Activated T-helper 9 cell treated with anti-CD3 and anti-CD28 coated beads, Interleukin-2, amount 50 U/mL, for 16 hours (primary cell): ENCODE measurements at places on chromosomes 16 and 17.

DNA sequence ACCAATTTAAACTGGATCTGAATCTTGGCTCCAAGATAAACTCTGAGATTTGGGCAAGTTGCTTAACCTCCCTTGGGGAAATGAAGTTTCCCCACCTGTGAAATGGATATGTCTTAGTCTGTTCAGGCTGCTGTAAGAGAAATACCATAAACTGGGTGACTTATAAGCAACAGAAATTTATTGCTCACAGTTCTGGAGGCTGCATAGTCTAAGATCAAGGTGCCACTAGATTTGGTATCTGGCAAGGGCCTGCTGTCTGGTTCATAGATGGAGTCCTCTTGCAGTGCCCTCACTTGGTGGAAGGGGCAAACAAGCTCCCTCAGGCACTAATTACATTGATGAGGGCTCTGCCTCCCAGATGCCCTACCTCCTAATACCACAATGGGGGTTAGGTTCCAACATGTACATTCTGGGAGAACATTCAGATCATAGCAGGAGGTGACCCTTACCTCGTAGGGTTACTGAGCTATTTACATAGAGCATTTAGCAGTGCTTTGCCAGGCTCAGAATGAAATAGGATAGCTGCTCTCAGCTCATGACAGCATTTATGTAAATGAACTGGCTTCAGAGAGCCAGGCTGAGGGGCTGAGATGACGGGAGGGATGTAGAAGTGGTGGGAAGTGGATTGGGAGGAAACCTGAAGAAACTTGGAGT lies 83.9 kb downstream of the SPECC1 start:
- DNase-seq, result no peak

- DNase-seq, result no peak
Measured at GRCh38 chr17:39979893-39980350, 685 bp upstream of the PSMD3 start.

GRCh38 chr17:66604376-66604775 lies 230.5 kb upstream of the CACNG5 start:
- no peak for DNase-seq

DNA sequence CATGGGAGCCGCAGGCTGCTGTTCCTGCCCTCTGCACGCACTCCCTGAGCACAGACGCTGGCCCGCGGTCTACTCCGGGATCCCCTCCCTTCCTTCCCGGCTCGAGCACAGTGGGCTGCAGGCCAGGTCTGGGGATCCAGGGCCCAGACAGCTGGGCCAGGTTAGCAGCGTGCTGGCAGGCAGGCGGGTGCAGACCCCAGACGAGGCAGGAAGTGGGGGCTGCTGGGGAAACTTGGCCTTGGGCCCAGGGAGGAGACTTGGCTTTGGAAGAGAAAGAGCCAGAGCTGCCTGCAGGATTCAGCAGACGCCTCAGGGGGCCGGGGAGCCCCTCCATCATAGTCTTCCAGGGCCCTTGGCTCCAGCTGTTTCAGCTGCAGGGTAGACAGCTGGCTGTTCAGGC lies 30.2 kb upstream of the ABCC3 start:
- DNase-seq, result no peak

DNA sequence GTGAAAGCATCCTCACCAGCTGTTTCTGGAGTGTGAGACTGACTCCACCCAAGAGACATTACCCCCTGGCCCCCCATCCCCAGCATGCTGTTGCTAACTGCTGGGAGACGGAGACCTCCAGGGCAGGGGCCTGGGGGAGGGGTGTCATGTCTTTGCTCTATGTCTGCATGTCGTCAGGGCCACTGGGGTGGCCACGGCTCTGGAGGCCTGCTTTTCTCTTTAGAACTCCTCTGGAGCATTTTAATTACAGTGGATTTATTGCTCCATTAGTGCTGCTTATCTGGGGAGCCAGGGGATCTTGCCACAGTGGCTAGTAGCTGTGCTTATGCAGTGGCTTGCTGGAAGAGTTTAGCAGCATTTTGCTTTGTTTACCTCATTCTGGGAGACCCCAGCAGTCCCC lies 32.3 kb downstream of the CLEC16A start:
- DNase-seq, result no peak

DNA sequence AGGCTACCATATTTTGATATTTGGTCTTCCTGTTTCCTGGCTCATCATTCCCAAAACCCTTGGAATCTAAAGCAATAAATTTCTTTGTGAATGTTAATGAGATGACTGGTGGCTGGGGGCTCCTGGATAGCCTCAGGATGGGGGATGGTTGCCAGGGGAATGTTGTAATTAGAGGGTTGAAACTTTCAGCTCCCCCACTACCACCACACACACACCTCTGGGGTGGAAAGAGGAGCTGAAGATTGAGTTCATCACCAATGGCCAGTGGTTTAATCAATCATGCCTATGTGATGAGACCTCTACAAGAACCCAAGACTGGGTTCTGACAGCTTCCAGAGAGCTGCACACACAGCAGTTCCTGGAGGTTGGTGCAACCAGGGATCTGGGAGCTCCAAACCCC lies 59.1 kb downstream of the HS3ST3A1 start:
- DNase-seq, result no peak

DNA sequence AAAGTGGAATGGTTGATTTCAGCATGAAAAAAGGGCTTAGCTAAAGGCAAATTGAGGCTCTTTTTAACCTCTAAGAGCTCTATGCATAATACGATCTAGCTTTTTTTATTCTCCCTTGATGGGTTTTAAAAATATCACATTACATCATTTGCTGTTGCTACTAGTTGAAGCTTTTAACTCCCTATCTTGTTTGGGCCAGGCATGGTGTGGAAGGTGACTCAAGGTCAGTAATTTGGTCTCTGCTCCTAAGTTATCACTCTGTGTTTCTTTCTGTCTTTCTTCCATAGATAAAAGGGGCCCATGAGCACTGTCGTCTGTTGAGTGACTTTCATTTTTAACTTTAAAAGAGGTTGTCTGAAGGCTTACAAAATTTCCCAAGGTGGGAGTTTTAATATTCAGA lies 58.1 kb upstream of the GOT2 start:
- no peak for DNase-seq

- no peak for DNase-seq
Measured at GRCh38 chr17:68657166-68657565, 56.0 kb upstream of the FAM20A start.
